ENCODE measurements at places on chromosomes 1 and 21. TPM values are rescaled to one million over a fixed set of nuclear protein-coding genes. Genes with fewer than 3 reads are reported as not detected.

The DEDD gene
- total RNA-seq: 14.0 TPM

DNA sequence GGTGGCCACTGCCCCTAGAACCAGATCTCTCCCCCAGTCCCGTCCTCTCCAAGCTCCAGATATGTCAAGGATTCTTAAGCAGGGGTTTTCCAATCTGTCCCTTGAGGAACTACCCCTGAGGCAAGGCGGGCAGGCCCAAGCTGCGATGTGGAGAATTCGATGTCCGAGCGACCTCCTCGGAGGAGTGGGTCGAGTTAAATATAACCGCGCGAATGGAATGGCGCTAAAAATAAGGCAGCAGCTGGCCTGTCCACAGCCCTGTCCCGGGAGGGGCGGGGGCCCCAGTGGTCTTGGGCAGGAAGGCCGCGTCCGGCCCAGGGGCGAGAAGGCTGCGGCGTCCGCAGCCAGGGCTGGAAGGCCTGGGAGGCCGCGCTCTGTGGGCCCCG, 5.8 kb upstream of the FOXD3 start:
- no peaks in the 10 kb centered on the region for H3K36me3 ChIP-seq
- H3K4me1 ChIP-seq: peaks cover 8% of the 10 kb centered on the region
- peaks cover 45% of the 10 kb centered on the region for H3K27me3 ChIP-seq
- no peak overlapping the region for H3K27ac ChIP-seq
- DNase-seq: no peak

DNA sequence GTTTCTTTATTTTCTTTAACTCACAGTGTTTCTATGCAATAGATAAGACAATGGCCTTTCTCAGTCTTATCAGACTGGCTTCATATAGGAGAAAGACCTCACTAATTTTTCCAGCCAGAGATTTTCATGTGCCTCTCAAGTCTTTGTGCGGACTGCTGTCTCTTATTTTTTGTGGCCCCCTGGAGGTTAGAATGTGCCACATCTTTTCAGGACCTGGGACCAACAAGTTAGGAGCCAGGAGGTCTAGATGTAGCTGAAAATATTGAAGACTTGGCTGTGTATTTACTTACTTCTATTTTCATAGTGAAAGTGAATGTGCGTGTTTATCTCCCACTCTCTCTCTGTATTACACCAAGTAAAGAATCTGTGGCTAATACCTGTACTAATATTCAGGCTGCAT, 42.1 kb upstream of the CFHR3 start:
- no peak overlapping the region for H3K4me3 ChIP-seq
- DNase-seq: peak; percentile 18
- no peaks in the 10 kb centered on the region for H3K4me1 ChIP-seq
- H3K27me3 ChIP-seq: no peaks in the 10 kb centered on the region
- H3K36me3 ChIP-seq: no peaks in the 10 kb centered on the region

DNA sequence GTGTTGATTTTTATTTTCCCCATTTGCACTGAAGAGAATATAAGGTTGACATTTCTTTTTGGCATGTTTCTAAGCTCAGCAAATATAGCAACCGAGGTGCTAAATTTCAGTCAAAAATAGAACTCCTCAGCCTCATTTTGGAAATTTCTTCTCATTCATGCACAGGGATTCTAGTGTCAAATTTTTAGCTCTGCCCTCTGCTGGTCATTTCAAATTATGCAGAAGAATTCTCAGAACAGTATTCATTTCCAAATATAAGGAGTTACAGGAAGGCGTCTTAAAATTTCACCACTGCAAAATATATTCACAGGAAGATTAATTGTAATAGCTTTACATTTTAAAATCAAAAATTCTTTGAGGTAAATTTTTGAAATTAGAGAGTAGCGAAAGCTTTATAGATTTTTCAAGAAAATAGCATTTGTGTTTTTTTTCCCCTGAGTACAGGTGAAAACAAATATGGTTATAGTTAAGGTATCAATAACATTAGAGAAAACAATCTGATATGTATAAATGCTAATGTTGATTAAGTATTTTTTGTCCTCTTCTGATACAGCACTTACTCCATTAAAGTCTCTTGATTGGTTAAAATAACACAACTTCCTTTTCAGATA, 57.9 kb downstream of the FMN2 start:
- H3K36me3 ChIP-seq: no peaks in the 10 kb centered on the region
- no peaks in the 10 kb centered on the region for H3K4me1 ChIP-seq
- peak; percentile 17 for DNase-seq
- H3K27ac ChIP-seq: no peak overlapping the region
- no peak overlapping the region for H3K4me3 ChIP-seq
- H3K27me3 ChIP-seq: no peaks in the 10 kb centered on the region

GRCh38 chr1:9784508-9785133, 39.1 kb downstream of the CLSTN1 start:
- no peaks in the 10 kb centered on the region for H3K27me3 ChIP-seq
- DNase-seq: peak; percentile 63
- peak overlapping the region; percentile 6 for H3K27ac ChIP-seq

- H3K36me3 ChIP-seq: no peaks in the 10 kb centered on the region
- no peaks in the 10 kb centered on the region for H3K27me3 ChIP-seq
- peaks cover 55% of the 10 kb centered on the region for H3K4me1 ChIP-seq
Observed at GRCh38 chr1:56578138-56578962, 1.0 kb downstream of the PLPP3 start.

DNA sequence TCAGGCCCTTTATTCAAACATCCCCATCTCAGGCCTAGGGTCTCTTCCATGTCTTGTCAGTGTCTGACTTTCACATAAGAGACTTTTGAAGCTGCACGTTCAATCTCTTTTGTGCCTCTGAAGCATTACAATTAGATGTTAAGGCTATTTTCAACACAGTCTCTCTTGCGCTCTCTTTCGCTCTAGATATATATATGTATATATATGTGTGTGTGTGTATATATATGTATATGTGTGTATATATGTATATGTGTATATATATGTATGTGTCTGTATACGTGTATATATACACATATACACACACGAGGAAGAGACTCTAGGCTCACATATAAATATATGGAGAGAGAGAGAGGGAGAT, 162.5 kb upstream of the RNPC3 start:
- H3K27me3 ChIP-seq: no peaks in the 10 kb centered on the region
- H3K4me1 ChIP-seq: no peaks in the 10 kb centered on the region
- no peak for DNase-seq
- H3K27ac ChIP-seq: no peak overlapping the region
- no peaks in the 10 kb centered on the region for H3K36me3 ChIP-seq

DNA sequence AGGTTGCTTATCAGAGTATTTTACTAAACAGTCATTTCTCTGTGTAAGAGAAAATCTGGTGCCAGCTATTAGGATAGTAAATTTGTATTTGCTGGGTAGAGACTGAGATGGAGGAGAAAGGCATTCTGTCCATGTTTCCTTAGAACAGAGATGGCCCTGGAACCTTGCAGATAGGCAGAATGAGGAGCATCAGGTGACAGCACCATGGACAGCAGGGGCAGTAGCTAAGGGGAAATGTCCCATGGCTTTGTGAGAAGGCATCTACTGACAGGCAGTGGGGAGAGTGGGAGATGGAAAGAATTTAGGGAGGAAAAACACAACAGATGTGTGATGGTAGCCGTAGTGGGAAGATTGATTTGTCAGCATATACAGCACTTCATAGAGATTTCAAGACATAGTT, 105.0 kb downstream of the PRRX1 start:
- H3K27me3 ChIP-seq: no peaks in the 10 kb centered on the region
- H3K27ac ChIP-seq: no peak overlapping the region
- no peaks in the 10 kb centered on the region for H3K4me1 ChIP-seq
- H3K36me3 ChIP-seq: no peaks in the 10 kb centered on the region

GRCh38 chr1:63322114-63322943, at the start of gene FOXD3:
Gene FOXD3, plus strand, starts transcription at chr1:63322567. Its CDS starts 492 bp downstream, at chr1:63323059.
- H3K4me3 ChIP-seq: peak within 1 kb of the TSS; percentile 57
- H3K4me1 ChIP-seq: peaks cover 23% of the 10 kb centered on the region
- no peak within 1 kb of the TSS for H3K27ac ChIP-seq

- H3K4me1 ChIP-seq: no peaks in the 10 kb centered on the region
- H3K27ac ChIP-seq: no peak overlapping the region
- peaks cover 6% of the 10 kb centered on the region for H3K36me3 ChIP-seq
Observed at GRCh38 chr1:50438945-50439344, 15.7 kb upstream of the DMRTA2 start.

- H3K36me3 ChIP-seq: no peaks in the 10 kb centered on the region
Observed at GRCh38 chr1:209048941-209049669, 534.4 kb upstream of the CAMK1G start.
